ENCODE measurements at places on chromosomes 12 and 14. TPM values are rescaled to one million over a fixed set of nuclear protein-coding genes. Genes with fewer than 3 reads are reported as not detected.

DNA sequence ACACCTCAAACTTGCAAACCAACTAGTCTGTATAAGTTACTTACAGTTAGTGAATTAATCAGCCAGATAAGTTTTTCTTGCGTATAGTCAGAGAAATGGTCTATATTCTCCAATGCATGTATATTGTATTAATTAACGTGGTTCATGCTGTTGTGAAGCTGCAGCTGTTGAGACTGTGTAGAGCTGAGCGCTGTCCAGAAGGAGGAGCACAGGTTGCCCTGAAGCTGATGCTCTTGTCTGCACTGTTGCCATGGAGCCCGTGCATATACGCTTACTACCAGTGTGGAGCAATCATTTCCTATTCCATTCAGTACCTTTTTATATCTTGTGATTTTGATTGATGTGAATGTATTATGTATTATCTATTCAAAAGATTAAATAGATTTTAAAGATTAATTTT, 74.3 kb upstream of the ARID2 start:
- DNase-seq, result peak; percentile 42
- no peaks in the 10 kb centered on the region for H3K27me3 ChIP-seq
- no peaks in the 10 kb centered on the region for H3K36me3 ChIP-seq

DNA sequence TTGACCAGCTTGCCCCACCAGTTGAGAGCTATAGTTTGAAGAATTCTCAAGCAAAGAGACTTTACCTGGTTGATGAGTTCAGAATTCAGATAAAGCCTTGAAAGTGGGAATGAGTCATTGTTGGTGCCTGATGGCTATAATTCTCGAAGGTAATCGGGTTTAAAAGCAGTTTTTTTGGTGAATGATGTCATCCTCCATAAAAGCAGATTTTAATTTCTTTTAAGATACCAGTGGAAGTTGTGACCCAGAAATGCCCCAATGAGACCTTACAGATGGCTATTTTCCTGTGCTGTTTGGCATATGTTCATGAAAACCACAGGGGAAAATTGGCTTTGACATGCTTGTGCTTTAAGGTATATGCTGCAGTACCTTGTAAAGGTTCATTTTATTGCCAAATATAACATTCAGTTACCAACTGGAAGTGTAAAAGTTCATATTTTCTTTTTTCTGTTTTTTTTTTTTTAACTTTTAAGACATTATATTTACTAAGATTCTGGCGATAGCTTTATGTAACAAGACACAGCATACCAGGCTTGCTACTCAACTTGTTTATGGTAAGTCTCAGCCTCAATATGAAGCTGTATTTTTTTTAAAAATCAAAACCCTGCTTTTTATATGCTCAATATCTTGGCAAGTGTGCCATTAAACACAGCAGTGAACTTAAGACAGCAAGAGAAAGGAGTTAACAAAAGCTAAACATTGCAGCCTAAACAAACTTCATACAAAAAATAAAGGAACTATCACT, 119.3 kb downstream of the LMNTD1 start:
- H3K4me1 ChIP-seq, result no peaks in the 10 kb centered on the region
- H3K4me3 ChIP-seq, result no peak overlapping the region
- no peak for DNase-seq
- no peaks in the 10 kb centered on the region for H3K36me3 ChIP-seq
- H3K27ac ChIP-seq, result no peak overlapping the region

The RASSF8 gene
- 0.70 TPM for total RNA-seq

- peaks cover 58% of the 10 kb centered on the region for H3K4me1 ChIP-seq
- H3K36me3 ChIP-seq, result no peaks in the 10 kb centered on the region
- peak overlapping the region; percentile 5 for H3K27ac ChIP-seq
These were observed 213.4 kb upstream of the NUDT4 start for GRCh38 chr12:93164103-93164880.

The DIO3 gene
- not detected for total RNA-seq

All from B cell (primary cell).